ENCODE measurements at places on chromosomes 5 and 9.

- no peak for DNase-seq
Measured at GRCh38 chr5:154298065-154298464, 107.5 kb downstream of the GALNT10 start.

GRCh38 chr5:90473396-90474234 lies 956 bp downstream of the MBLAC2 start:
- no peak for DNase-seq

GRCh38 chr9:95009459-95009858 lies 283.0 kb downstream of the AOPEP start:
- no peak for DNase-seq

DNA sequence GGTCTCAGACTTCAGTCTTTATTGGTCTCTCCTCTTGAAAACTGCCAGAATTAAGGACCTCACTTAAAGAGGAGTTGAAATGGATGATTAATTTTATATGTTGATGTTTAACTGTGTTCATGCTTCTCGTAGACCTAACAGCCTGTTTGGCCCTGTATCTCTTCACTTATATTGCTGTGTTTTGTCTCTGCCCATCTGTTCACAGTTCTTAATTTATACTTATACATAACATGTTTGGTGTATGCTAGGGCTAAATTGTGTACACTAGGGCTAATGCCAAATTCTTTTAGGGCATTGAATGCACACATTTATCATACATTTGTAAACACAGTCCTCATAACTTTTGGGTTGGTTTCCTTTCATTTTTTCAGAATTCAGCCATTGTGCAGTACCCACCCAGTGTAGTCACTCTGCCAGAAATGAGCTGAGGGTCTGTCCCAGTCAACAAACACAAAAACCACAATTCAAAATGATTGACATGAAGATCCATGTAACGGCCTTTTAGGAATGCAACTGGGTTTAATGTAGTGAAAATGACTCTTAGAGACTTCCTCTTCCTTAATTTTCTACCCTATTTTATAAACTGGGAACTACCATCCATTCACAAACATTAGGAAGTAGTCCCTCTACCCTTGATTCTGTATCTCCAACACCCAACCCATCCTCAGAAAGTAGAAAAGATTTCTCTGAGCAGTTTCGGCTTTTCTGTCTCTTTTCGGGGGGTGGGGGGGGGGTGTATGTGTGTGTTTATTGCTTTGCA lies 668.8 kb upstream of the KLF4 start:
- no peak for DNase-seq

DNA sequence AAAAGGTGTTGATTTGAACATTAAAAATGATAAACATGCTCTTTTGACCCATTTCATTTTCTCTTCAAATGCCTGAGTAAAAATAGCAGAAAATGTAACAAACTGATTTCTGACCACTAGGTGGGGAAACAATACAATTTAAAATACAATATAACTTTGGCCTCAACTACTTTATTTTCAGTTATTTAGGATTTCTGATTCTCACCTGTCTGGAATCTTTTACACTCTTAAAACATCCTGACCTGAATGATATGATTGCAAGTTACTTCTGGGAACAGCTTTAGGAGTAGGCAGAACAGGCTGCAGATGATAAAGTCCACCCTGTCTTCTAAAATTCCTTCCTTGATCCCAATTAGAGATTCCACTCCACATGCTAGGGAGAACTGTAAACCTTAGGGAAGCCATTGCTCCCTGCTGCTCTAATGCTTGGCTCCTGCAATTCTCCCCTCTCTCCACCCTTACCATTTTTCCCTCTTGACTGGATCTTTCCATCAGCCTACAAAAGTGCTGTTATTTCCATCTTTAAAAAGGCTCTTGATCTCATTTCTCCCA lies 70.3 kb downstream of the FYB1 start:
- DNase-seq = no peak

- DNase-seq = no peak
Measured at GRCh38 chr5:36569491-36569890, 36.9 kb upstream of the SLC1A3 start.

DNA sequence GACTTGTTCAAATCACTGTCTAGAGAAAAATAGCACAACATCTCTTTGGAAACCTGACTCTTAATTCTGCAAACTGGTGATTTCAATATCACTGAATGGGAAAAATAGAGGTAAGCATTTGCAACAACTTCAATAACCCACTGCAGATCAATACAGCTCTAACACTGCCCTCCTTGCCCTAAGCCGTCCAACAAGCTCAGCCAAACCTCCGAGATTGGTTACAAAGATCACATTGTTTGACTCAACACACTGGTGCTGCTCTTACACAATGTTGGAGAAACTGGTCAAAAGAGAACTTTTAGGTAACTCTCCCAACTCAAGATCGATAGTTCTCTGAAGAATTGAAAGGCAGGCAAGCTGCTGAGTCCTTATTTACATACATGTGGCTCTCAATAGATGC lies 150.4 kb downstream of the SPOCK1 start:
- DNase-seq = no peak

DNA sequence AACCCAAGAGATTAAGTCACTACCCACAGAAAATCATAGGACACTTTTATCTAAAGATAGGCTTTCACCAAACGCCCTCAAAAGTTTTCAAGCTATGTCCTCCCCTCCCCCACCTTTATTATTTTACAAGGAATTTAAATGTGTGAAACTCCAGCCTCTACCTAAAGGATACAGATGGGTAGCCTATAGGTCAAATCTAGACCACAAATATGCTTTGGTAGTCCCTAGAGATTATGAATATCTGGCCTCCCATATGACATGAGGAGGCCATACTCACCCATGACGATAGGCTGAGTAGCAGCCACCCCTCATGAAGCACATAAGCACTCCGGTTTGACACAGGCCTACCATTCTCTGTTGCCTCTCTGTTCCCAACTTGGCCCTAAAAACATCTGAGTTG lies 11.9 kb downstream of the SIL1 start:
- DNase-seq = no peak

DNA sequence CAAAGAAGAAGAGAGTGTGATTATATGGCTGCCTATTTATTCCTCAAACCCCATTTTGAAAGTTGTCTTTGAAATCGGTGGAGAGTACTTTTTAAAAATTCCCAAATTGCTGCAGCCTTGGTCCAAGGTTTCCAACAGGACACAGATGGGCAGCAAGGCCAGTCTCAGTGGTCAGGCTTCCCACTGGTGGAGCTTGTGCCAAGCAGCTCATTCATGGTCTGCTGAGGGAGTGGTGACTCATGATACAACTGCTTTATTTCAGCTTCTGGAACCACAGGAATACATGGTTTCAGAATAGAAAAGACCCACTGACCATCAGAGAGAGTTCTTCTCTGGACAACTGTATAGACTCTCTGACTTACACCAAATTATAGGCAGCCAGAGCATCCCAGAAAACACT lies 673.1 kb upstream of the KLF4 start:
- no peak for DNase-seq

DNA sequence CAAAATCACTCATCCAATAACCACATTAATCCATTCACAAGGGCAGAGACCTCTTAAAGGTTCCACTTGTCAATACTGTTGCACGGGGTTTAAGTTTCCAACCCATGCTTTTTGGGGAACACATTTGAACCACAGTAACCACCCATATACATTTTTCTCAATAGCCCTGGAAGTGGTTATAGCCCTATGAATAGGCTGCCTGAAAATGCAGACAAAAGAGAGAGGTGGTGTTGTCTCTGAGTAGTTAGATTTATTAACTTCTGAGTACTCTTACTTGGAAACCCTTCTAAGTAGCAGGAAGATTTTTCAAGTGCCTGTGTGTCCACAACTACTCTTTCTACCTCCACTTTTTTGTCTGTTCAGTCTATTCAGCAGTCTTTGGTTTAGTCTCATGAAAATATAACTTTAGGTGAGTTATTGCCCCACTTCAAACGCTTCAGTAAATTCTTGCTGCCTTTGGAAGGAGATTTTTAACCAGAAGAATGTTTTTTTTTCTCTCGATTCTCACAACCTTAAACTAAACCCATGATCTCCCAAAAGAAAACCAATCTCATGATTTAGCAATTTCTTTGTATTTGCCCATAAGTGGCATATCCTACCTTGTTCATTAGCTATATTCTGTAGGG lies 42.6 kb downstream of the ARHGEF28 start:
- DNase-seq = no peak

DNA sequence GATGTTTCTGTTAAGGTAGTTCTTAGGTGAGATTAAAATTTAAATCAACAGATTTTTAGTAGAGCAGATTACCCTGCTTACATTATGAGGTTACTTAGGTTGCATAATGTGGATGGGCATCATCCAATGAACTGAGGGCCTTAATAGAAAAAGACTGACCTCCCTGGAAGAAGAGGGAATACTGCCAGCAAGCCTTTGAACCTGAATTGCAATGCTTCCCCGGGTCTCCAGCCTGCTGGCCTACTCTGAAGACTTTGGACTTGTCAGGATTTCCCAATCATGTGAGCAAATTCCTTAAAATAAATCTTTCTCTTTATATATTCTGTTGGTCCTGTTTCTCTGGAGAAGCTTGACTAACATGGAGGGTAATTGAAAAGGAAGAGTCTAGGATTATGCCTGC lies 542.1 kb upstream of the ARRDC3 start:
- DNase-seq = no peak

DNA sequence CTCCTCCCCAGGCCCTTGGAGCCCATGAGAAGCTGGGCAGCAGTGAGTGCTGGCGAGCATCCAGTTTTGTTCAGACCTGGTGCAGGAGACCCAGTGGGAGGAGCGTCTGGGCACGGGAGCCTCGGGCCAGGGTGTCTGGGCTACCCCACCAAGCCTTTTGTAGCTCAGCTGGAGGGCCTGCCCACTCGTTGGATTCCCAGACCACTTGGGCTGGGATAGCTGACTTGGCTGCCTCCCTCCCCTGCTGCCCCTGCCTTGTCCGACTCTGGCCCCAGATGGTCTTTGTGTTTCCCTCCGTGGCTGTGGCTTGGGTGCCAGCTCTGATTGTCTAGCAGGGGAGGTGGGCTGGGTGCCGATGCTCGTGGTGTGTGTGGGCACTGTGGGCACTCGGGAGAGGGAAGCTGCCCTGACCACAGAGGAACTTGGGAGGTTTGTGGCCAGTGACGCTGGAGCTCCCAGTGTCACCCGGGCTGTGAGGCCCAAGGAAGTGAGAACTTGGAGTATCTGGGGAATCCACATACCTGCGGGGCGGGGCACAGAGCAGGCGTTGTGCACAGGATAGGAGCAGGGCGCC lies 47.3 kb downstream of the WNK2 start:
- no peak for DNase-seq

DNA sequence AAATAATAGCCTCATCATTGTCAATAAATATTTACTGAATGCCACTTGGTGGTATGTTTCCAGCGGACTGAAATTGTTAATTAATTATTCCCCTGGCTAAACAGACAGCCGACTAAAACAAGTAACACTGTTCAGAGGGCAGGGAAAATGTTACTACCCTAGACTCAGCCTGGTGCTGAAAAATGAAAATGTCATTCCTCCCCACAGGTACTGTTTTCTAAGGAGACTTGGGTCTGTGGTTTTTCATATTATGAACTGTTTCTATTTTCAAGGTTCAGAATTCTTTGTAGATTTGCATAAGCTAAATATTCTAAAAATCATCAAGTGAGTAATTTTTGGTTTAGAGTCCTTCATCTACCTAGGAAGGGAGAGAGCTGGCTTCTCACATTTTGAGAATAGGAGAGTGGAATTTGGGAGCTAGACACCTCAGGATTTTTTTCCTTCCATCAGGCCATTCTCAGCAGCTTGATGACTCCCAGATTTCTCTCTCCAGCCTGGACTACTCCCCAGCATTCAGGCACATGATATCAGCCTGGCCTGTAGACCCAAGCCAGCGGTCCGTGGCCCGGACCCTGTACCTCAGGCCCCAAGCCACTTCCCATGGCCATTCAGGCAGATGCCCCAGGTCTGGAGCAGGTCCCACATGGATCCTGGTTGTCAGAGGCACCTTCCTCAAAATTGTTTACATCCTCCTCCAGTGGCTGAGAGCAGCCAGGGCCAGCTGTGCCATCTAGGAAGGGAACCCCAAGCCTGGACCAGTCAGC lies 24.4 kb downstream of the BHMT start:
- no peak for DNase-seq

DNA sequence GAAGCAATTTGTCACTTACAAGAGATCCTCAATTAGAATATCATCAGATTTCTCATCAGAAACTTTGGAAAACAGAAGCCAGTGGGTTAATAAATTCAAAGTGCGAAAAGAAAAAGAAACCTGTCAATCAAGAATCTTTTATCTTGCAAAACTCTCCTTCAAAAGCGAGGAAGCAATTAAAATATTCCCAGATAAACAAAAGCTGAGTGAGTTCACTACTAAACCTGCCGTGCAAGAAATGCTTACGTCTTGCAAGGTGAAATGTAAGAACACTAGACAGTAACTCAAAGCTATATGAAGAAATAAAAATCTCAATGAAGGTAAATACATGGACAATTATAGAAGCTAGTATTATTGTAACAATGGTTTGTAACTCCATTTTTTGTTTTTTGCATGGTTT lies 62.8 kb upstream of the IL33 start:
- no peak for DNase-seq

DNA sequence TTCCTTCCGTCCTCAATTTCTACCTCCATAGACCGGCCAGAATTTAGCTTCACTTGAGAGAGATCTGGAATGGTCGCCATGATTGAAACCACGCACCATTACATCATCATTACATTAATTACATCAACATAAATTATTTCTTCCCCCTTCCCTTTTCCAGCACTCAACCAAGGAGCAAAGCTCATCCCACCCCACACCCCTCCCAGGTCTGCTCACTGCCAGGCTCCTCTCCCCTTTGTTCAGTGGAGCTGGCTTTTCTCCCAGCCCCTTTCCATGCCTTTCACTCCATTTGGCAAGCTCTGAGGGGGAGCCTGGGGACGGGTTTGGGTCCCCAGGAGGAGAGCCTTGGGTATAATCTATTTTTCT lies 8.4 kb downstream of the RACK1 start:
- no peak for DNase-seq

- no peak for DNase-seq
Measured at GRCh38 chr5:155106221-155106620, 92.7 kb downstream of the KIF4B start.

DNA sequence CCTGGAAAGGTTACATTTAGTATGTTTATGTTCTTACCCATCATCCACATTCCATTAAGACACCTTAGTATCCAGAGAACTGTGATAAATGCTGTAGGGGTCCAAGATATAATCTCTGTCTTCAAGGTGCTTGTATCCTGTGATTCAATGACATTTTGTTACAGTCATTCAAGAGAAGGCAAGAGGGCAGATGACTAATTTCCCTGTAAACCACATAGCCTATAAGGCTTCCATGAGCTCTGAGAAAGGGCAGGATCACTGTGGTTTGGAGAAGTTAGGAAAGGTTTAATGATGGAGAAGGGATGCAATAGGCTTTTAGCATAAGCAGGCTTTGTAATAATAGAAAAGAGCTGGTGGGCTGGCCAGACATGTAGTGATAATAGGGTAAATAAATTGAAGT lies 40.0 kb downstream of the PAPPA start:
- no peak for DNase-seq

DNA sequence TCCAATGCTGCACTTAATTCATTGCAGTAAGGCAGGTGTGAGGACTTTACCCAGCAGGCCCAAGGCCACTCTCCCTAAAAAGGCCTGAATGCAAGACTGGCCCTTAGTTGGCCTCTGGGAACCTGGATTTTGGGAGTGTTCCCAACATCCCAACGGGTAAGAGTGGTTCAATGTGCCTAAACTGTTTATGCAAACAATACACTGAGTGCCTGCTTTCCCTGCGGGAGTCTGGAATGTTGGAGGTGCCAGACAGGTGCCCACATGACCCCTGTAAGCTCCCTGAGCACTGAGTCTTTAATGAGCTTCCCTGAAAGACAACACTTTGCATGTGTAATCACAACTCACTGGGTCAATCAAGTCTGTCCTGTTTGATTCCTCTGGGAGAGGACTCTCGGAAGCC lies 37.4 kb downstream of the NSUN2 start:
- DNase-seq = no peak
